ENCODE measurements at places on chromosomes 2 and 18.

- no peak for DNase-seq
Observed at GRCh38 chr2:44612276-44612675, 250.5 kb downstream of the CAMKMT start.

DNA sequence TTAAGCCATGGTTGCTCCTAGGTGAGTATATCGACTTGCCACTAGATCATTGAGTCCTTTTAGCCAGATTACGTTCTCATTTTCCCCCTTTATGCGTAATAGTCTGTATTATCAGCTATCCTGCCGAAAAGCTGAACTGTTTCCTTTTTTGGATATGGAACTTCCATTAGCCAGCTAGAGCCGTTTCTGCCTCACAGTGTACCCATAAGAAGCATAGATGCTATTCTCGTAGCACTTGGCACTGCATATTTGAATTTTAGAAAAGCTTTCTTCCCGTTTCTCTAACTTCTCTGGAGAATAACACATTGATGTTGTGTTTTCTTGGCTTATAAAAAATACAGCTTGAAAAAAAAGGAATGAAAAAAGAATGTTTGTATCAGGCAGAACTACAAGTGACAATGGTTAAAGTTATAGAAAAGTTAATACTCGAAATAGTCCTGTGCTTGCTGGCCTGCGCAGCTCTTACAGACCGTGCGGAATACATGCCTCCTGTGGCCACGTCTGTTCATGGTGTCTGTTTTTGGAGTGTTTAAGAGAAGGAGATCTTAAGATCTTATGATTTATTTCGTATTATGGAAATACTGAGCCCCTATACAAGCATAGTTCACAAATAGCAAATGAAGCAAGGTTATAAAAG lies 710 bp downstream of the DUSP19 start:
- DNase-seq: no peak

DNA sequence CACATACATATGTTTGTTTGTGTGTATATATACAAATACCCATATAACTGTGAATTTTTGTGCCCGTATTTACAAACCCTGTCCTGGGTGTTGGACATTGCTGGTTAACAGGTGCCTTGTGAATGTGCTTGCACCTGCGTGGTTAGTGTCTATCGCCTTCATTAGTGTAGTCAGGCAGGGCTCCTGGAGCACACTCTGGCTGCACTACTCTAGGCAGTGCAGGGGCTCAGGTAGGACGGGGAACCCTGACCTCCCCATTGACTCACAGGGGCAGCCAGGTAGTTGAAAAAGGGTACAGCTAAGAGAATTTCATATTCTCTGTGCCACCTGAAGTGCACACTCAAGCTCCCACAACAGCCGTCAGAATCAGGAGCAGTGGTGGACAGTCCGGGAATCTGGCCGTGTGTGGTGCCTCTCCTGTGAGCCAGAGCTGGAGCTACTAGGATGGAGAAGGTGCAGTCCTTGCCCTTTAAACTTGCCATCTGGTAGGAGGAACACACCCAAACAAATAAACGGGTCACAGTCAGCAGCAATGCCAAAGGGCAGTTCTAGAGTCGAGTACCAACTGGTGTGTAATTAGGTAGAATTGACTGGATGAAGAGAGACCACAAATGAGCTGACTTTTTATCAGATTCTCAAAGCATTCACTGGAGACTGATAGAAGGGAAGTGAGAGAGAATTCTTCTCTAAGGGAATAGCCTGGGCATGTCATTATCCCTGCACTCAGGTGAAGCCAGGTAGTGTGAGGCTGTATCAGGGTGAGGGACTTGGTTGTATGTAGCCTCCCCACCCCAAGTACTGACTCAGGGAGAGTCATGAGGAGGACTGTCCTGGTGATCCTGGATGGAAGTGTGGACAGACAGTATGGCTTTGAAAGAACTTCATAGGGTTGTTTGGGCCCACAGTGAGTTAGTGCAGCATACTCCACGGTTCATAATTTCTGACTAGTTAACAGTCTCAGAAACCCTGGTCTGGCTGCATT lies 44.1 kb downstream of the FARP2 start:
- no peak for DNase-seq

DNA sequence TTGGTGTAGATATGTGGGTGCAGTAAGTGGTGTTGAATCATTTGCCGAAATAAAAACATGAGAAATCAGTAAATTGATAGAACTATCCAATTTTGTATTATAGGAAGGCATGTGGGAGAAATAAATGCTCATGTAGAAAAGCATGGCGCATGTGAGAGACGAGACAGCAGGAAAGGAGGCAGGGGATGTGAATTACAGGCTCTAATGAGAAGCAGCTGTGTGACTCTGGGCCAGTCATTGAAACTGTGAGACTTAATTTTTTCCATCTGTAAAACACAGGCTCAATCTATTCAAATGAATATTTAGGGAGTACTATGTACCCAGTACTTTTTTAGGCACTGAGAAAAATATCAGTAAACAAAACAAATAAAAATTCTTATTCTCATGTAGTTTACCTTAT lies 42.6 kb upstream of the MAP3K20 start:
- no peak for DNase-seq

- DNase-seq: no peak
Observed at GRCh38 chr2:65130664-65131175, 814 bp upstream of the RAB1A start.

GRCh38 chr2:178227187-178227586 lies 32.9 kb downstream of the OSBPL6 start:
- no peak for DNase-seq

DNA sequence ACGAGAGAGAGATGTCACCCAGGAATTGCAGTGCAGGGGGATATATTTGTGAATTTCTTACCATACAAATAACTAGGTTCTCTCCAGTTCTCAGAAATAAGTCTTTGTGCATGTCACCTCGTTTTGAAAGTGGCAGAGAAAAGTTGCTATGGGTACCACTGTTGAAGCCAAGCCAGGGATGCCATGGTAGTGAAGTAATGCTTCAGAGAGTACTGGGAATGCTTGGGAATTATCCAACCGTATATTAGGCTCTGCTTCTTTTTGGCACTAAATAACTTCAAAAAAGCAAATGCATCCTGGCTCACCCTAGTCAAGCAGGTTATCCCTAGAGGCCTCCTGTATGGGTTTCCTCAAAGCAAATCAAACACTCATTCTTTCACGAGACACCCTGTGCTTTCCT lies 50.7 kb upstream of the DDX18 start:
- DNase-seq: no peak

DNA sequence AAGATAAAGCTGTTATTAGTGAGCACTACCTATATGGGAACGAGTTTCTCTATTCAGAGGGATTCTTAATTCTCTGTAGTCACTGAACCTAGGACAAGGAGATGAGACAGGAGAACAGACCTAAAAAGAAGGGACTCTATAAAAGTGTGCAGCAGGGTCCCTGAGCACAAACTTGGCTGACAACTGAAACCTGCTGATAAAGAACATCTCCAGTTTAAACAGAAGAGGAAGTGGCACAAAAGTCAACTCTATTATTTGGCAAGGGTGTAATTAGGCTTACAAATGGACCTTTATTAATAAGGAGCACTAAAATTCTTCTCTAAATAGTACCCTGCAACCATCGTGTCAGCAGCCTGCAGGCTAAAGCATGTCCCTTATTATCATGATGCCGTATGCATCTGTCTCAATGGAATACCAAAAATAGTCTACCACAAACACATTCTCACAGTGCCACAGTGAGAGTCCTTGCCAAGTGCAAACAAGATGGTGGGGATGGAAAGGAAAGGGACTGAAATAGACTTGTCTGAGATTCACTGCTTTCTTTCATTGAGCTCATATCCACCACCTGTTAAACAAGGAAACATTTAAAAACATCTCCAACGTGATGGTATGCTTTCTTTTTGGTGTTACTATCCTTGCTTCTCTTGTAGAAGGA lies 260.2 kb downstream of the INSIG2 start:
- no peak for DNase-seq

DNA sequence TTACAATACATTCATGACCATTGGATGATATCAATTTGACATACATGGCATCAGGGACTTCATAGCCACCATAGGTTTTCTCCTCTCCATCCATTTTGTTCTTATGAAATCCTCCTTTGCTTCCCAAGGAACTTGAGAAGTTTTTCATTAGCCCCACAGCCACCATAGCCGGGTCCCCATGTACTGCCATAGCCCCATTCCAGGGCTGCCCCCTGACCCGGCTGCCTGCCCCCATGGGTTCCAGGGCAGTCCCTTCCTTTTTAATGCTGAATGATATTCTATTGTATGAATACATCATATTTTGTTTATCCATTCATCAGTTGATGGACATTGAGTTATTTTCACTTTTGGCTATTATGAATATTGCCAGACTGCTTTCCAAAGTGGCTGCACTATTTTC lies 20.4 kb downstream of the ATP6V1B1 start:
- no peak for DNase-seq

- DNase-seq: no peak
Observed at GRCh38 chr2:85397925-85398331, 12.2 kb downstream of the CAPG start.

DNA sequence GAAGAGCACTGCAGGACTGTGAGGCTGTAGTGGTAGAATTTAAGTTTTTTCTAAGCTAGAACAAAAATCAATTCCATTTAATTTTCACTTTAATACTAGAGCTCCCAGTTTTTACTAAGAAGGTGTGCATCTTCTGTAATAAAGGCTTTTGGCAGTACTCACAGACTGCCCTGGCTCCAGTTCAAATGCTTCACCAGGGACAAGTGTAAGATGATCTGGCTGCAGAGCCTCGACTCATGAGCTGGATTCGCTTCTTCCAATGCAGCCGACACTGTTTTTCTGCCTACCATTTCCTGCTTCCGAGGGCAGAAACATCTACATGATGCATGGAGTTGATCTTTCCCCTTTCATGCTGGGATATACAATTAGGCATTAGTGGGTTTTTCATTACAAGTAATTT lies 87.0 kb downstream of the FARSB start:
- no peak for DNase-seq

GRCh38 chr18:4765401-4765800 lies 310.3 kb upstream of the DLGAP1 start:
- no peak for DNase-seq
